ENCODE measurements at places on chromosomes 7 and 10. TPM values are rescaled to one million over a fixed set of nuclear protein-coding genes. Genes with fewer than 3 reads are reported as not detected.

GRCh38 chr10:69434169-69434568, 17.1 kb upstream of the TSPAN15 start:
- no peak for DNase-seq

- DNase-seq = no peak
Measured at GRCh38 chr10:130801276-130801675, 510.2 kb downstream of the TCERG1L start.

DNA sequence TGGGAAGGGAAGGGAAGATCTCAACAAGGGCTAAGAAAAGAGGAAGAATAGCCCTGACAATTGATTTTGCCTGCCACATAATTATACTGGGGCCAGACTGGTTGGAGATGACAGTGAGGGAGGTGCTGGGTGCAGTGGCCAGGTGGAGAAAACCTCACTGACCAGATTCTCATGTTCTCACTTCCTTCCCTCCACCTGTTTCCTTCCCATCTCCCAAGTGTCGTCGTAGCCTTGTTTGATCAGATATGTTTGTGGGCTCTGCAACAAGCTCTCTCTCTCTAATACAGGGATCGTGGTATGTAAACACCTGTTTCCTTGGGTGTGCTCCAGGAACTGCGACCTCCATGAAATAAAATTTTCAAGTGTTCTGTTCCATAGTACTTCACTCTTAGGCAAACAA, 60.2 kb downstream of the VCL start:
- DNase-seq = no peak

DNA sequence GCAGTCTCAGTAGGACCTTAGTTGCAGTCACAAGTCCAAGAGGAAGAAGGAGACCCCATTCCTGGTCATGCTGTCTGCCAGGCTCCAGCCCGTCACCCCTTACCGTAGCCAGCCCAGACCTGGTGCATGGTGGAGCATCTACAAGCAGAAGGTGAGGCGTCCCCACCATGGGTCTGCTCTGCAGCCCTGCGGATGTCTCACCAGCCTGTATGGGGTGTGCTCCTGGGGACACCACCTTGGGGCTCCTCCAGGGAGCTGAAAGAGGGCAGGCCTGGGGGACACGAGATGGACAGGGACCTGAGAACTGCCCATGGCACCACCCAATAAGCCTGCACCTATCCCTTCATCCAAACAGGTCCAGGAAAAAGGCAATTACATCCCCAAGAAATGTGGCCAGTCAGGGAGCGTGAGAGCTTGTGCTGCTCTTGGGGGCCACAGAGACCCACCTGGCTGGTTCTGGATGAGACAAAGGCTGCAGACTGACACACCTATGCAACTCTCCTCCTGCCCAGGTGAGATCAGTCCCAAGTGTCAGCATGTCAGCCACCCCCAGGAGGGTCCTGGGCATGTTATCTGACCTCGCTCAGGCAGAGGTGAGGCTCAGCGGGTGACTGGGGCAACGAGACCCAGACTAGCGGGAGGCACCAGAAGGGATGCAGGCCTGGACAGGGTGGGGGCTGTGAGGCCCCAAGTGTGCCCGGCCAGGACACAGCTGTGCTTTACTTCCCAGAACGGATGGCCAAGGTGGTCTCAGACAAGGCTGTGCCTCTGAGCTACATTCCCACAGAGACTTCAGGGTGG, 84.5 kb upstream of the RET start:
- DNase-seq = no peak

GRCh38 chr7:47438411-47439029, 143.4 kb downstream of the TNS3 start:
- no peak for DNase-seq

GRCh38 chr7:65980478-65981250, 1.3 kb downstream of the GUSB start:
- no peak for DNase-seq

- DNase-seq = no peak
Measured at GRCh38 chr10:10658172-10658785, 359.4 kb upstream of the CELF2 start.

DNA sequence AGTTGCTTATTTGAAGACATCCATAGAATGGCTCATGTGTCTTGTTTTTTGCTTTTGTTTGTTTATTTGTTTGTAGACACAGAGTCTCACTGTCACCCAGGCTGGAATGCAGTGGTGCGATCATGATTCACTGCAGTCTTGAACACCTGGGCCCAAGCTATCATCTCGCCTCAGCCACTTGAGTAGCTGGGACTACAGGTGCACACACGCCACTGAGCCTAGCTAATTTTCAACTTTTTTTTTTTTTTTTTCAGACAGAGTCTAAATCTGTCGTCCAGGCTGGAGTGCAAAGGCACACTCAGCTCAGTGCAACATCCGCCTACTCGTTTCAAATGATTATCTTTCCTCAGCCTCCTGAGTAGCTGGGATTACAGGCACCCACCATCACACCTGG, 83.3 kb upstream of the KLF6 start:
- DNase-seq = no peak

GRCh38 chr10:116209781-116210180, 63.2 kb downstream of the GFRA1 start:
- DNase-seq = no peak

GRCh38 chr10:2839081-2839725, 228.1 kb upstream of the PFKP start:
- no peak for DNase-seq

DNA sequence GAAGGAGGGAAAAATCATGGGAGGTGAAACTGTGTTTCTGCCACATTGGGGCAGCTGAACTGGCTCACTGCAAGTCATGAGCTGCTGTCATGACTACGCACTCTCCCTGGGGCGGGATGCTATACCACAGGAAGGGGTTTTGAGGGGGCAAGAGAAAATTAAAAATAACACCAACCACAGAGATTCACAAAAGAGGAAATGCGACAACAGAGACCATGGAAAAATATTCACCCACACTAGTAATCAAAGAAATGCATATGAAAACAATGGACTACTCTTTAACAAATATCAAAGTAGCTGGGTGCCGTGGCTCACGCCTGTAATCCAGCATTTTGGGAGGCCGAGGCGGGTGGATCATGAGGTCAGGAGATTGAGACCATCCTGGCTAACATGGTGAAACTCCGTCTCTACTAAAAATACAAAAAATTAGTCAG, 65.2 kb upstream of the TM9SF3 start:
- DNase-seq = no peak

- no peak for DNase-seq
Measured at GRCh38 chr10:77497748-77498147, 139.9 kb downstream of the KCNMA1 start.

DNA sequence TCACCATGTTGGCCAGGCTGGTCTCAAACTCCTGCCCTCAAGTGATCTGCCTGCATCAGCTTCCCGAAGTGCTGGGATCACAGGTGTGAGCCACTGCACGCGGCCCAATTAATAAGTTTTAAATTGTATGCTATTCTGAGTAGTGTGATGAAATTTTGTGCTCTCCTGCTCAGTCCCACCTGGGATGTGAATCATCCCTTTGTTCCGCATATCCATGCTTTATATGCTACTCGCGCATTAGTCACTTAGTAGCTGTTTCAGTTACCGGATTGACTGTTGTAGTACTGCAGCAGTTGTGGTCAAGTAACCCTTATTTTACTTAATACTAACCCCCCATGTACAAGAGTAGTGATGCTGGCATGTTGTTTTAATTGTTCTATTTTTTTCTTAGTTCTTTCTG, 47.3 kb upstream of the OIT3 start:
- DNase-seq = peak; percentile 74

GRCh38 chr10:117163061-117163953, 25.2 kb upstream of the VAX1 start:
- no peak for DNase-seq

Gene TRIM56
- total RNA-seq = 25.9 TPM

Gene UCMA
- not detected for total RNA-seq

Gene SYNPO2L
- 0.10 TPM for total RNA-seq

Gene FKBP9
- 85.6 TPM for total RNA-seq

Gene C10orf143
- 0.66 TPM for total RNA-seq

Gene KCNMA1
- 0.49 TPM for total RNA-seq

Gene SPDYE1
- not detected for total RNA-seq
